Thymus (tissue), 14 donors: ENCODE measurements at places on chromosomes 6 and 20. TPM values are rescaled to one million over a fixed set of nuclear protein-coding genes. Genes with fewer than 3 reads are reported as not detected.

NDUFAF5 gene
- polyA plus RNA-seq, result 42.8 TPM

REM1 gene
- polyA plus RNA-seq, result 1.2 TPM

CLDN20 gene
- polyA plus RNA-seq, result not detected

MYCT1 gene
- 4.1 TPM for polyA plus RNA-seq

DEK gene
- polyA plus RNA-seq, result 71.6 TPM

ENPP4 gene
- 18.1 TPM for polyA plus RNA-seq

TNF gene
- polyA plus RNA-seq, result 1.4 TPM

HRH3 gene
- polyA plus RNA-seq, result 0.05 TPM

SMLR1 gene
- 0.02 TPM for polyA plus RNA-seq

HNF4A gene
- polyA plus RNA-seq, result 0.16 TPM

NANP gene
- polyA plus RNA-seq, result 2.9 TPM

SLC26A8 gene
- 0.11 TPM for polyA plus RNA-seq

FKBP1C gene
- 0.66 TPM for polyA plus RNA-seq

HCRTR2 gene
- polyA plus RNA-seq, result 0.07 TPM

ANKEF1 gene
- polyA plus RNA-seq, result 3.2 TPM

EFCAB8 gene
- 0.46 TPM for polyA plus RNA-seq

HCK gene
- 33.3 TPM for polyA plus RNA-seq

RNF217 gene
- 7.8 TPM for polyA plus RNA-seq

MYH7B gene
- 1.8 TPM for polyA plus RNA-seq

GPRC6A gene
- polyA plus RNA-seq, result 0.02 TPM

SLC17A9 gene
- polyA plus RNA-seq, result 10.0 TPM

CUL9 gene
- polyA plus RNA-seq, result 119 TPM

FAM209B gene
- 3.3 TPM for polyA plus RNA-seq

DEFB127 gene
- polyA plus RNA-seq, result not detected

EDEM2 gene
- 18.4 TPM for polyA plus RNA-seq

PLCB4 gene
- polyA plus RNA-seq, result 4.8 TPM

IP6K3 gene
- polyA plus RNA-seq, result 6.6 TPM

OXT gene
- 3.6 TPM for polyA plus RNA-seq

IL17F gene
- 0.96 TPM for polyA plus RNA-seq
